ENCODE measurements at places on chromosomes 6 and 20.
A peak's percentile ranks its signal among the peaks of the same experiment; 100 is the strongest.

DNA sequence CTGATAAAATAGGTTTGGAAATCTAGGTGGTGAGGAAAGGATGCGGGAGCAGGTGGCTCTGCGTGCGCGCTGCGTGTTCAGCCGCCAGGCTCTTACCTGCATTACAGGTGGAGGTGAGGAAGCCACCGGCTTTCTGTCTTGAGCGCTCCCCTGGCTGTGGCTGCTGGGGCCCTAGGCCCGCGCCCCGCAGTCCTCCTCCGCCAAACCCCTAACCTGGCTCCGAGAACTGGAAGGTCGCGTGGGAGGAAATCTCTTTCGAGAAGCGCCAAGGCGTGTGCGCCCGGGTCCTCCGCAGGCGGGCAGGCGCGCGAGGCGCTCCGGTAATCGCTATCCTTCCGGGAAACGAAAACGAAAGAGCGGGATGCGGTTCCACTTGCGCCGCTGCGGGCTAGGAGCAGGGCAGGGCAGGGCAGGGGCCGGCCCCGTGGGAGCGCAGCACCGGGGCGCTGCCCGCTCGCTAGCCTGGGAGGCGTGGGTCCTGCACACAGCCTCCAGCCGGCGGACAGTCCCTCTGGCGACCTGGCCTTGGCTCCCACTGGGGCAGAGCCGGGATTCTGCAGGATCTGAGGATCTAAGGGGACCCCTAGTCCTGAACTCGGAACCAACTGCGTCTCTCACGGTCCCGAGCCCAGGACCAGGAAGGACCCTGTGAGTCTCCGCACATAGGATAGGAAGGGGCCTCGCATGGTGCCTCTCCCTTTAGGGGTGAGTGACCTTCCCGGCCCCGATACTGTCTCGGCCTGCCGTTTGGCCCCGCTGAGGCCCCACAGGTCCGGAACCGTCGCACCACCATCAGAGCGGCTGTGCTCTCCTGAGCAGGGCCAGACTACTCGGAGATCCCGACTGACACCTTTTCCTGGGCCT is at the start of gene ETV7:
Gene ETV7, minus strand, starts transcription at position 230 of the 864 bp plus-strand sequence. Its CDS starts 128 bp downstream, at position 102.
- DNase-seq, result peak; percentile 23

- peak; percentile 90 for DNase-seq
Measured at GRCh38 chr20:50580016-50580747, 70.0 kb downstream of the PTPN1 start.

DNA sequence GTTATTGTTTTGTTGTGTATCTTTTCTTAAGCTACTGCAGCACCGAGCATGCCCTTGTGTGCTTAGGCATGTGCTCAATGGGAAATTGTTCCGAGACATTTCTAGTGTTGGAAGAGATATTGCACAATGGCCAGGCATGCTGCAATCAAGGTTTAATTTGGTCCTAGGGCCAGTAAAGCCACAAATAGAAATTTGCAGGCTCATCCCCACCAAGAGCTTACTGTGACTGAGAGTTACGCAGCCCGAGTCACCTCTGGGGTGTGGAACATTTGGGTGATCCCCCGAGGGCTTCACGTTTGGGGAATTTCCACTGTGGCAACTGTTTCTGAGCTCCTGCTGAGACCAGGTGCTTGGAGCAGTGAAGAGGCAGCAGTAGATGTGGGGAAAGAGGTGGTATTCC is 65.8 kb downstream of the ADTRP start:
- no peak for DNase-seq

GRCh38 chr6:83867527-83868161 is 8.2 kb downstream of the CYB5R4 start:
- DNase-seq, result no peak

- DNase-seq, result no peak
Measured at GRCh38 chr20:61497029-61497627, 245.1 kb downstream of the CDH4 start.

GRCh38 chr6:36694616-36695015 is 3.0 kb upstream of the RAB44 start:
- DNase-seq, result no peak

DNA sequence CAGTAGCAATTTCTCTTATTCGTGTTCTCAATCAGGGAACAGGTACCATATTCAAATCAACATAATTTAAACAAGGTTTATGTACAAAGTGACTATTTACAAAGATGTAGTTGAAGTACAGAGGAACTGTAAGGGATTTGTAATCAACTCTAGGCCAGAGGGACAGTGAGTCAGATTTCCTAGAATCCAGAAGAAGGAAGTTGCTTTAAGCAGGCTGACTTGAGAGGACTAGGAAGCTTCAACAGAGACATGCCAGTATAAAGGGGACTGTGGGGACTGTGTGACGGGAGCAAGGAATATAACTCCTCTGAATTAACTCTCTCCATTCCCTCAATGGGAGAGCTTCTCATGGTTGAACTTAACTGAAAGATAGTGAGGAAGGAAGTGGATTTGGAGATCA is 427.4 kb upstream of the JAG1 start:
- DNase-seq, result no peak

DNA sequence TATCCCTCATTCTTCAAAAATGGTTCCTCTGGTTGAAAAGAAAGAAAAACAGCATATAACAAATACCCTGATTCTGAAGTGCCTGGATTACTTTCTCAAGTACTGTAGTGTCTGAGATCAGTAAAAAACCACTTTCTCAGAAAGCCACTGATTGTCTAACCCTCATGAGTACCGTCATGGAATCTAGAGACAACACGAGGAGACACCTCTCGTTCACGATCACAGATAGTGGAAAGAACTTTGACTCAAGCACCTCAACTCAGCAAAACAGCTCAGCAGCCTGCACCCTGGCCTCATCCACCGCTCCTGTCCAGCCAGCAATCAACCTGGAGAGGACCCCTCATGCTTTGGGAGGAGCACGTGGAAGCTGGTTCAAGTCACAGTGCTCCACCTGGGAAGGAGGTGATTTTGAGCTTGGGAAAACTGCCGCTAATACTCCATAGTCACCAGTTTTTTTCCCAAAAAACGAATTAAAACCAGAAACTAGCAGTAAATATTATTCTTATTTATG is 1.0 kb downstream of the SCML4 start:
- DNase-seq, result no peak

- no peak for DNase-seq
Measured at GRCh38 chr6:72999995-73000394, 225.3 kb downstream of the KHDC1L start.

Measured in HT-29 (cell line).